ENCODE measurements at places on chromosomes 11 and 22.

DNA sequence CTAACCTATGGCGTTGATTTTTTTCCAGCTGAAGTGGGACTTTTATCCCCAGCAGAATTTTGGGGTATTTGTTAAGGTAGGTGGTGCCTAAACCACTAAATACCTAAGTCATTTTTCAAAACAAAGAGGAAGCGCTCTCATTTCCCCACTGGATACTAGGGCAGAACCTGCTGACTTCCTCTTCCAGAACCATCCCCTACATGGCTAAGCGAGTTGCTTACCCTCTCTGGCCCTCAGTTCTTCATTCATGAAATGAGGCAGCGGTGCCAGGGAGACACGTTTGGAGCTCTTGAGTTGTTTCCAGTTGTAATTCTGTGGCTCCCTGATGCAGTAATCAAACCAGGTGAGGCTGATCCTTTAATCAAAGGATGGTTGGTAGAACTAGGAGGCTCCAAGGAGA lies 10.0 kb upstream of the MTMR3 start:
- no peak for DNase-seq

DNA sequence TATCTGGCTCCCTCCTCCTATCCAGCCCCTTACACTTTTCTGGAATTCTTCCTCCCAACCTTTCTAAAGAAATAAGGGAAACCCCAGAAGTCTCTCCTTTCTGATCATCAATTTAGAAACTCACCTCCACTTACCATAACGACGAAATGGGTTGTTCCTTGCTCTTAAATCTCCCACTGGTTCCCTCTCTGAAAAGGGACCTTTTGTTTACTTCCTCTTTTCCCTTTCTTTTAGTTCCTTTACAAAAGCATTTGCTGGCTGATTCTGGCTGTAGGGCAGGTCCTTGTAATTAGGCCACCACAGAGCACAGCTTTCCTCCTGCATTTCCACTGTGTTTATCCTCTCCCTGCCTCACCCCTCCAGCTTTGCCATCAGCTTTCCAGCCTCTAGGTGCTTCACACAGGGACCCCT lies 12.0 kb downstream of the JAML start:
- DNase-seq, result no peak

DNA sequence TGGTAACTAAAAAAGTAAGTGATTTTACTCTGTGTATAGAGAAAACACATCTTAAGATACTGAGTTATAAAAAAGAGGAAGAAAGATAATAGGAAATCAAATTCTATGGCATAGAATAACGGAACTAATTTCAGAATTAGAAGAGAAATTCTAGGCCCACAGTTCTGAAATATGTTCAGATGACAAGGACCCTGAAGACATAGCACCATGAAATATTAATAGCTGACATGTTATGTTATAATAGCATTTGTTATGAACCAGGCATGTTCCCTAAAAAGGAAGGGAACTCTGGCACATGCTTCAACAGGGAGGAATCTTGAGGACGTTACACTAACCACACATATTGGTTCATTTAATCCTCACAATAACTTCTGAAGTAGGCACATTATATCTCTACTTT lies 32.7 kb downstream of the PRDM10 start:
- no peak for DNase-seq

DNA sequence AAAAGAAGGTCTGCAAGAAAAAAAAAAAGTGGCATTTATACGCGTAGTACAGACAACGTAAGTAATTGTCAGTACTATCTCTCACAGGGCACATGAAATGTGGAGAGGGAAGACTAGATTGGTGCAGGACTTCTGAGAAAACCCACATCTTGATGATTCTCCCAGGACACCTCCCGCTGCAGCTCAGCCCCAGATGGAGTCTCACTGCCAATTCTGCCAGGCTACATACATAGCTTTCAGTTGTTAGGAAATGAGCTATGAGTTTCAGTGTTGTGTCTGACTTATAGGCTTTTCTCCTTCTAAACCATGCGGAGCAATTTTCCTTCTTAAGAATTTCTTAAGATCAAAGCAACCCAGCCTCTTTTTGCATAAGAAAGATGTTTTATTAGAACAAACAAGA lies 9.6 kb downstream of the OR5A2 start:
- DNase-seq, result no peak
